ENCODE measurements at places on chromosomes 3 and 15.

- no peak for DNase-seq
These were observed 205.0 kb downstream of the OPA1 start for GRCh38 chr3:193798051-193798450.

- DNase-seq, result no peak
These were observed 5.2 kb downstream of the POLR2H start for GRCh38 chr3:184366619-184367289.

DNA sequence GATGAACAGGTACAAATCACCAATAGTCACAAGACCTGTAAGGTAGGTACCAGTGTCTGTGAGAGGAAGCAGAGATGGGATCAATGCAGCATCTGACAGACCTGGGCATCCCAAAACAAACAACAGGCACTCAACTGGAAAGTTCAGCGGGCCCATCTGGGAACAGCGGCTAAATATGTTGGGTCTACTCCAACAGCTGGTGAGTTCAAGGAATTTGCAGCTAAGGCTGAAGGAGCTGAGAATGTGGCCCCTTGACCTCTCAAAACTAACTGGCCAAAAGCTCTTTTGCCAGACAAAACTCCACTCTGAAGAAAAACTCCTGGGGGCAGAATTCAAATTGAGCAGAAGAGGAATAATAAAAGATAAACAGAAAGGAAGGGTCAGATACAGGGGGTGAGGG, 24.4 kb downstream of the AVEN start:
- DNase-seq, result no peak

DNA sequence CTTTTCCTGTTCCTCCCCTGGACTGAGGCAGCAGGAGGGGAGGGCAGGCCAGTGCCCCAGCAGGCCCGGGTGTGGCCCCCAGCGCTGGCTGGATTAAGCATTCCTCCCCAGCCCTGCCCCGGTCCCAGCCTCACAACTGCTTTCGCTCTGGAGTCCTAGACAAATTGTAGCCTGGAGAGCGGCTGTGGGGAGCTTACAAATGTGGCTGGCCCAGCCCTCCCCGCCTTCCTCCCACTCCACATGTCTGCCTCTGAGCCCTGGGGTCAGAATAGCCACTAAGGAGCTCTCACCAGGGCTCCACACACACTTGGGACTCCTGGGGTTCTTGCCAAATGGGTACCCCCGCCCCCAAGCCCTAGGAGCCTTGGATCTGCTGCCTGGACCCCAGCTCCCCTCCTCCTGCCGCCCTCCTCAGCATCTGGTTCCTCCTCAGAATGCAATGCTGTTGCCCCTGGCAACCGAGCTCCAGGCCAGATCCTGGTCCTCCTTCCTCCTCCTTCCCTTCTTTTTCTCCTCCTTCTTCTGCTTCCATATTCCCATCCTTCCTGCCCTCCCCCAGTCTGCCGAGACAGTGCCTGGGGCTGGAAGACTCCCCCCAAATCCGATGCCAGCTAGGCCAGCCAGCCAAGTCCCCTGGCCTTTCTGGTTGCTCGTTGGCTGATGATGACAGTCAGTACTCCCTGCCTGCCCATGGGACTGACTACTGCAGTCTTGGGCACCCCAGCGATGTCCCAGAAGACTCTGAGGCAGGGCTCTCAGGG, 91.1 kb downstream of the LINGO1 start:
- no peak for DNase-seq

DNA sequence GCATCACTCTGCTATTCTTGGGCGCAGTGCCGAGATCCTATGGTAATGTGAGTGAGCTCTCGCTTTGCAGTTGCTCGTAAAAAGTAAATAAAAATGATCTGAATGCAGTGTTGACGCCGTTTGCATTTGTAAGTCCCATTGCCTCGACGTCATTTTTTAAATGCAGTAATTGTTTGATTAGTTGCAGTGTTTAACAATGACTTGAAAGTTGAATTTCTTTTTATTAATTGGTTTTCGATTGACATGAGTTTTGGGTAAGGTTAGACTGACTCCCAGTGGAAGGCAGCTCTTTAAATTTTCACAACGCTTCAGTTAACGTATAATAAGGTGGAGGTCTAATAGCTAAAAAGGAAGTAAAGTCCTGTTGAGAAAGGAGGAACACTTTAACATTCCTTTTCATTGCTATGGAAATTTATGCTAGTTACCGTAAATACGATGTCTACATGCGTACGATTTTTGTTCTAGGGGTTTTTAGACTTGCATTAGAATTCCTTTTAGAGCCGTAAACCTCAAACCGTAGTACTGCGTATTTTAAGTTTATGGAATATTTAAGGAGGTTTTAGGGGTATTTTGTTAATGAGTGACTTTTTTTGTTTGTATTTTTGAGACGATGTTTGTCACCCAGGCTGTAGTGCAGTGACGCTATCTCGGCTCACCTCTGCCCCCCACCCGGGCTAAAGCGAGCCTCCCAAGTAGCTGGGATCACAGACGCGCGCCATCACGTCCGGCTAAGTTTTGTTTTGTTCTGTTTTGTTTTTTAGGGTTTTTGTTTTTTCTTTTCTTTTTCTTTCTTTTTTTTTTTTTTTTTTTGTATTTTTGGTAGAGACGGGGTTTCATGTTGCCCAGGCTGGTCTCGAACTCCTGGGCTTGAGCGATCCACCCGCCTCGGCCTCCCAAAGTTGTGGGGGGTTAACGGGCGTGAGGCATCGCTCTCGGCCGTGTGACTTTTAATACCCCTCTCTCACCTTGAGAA, 1.4 kb downstream of the MORF4L1 start:
- no peak for DNase-seq

DNA sequence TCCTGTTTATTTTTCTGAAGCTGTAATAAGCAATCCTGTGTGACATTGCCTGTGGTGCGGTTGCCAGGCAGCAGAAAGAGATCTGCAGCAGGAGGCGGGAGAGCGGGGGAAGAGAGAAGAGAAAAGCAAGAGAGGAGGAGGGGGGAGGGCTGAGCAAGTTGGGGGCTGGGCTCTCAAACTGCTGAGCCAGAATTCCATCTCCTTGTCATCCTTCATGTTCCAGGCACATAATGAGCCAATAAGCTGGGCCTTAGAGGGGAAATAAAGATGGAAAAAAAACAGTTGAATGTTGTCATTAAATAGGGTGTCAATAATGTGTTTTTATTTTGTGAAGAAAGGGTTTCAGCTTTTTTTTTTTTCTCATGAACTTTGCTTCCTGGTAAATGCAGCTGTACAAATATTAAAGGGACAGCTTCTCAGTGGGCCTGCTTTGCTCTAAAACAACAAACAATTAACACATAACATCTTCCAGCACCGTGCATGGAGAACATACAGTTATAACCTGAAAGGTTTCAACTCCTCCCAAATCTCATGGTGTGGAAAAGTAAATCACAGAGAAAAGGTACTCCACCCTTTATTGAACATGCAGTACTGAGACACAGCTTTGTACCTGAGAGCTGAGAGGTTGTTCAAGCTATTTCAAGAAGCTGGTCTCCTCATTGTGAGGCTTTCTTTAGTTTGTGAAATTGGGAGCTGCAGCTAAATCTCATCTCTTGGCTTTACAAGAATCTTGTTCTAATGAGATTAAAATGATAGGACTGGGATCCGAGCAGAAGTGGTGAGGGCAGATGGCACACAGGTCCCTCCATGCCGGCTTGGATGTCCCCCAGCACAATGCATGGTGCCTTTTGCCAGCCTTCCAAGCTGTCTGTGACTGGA, 451.1 kb upstream of the KCNMB2 start:
- DNase-seq, result no peak

DNA sequence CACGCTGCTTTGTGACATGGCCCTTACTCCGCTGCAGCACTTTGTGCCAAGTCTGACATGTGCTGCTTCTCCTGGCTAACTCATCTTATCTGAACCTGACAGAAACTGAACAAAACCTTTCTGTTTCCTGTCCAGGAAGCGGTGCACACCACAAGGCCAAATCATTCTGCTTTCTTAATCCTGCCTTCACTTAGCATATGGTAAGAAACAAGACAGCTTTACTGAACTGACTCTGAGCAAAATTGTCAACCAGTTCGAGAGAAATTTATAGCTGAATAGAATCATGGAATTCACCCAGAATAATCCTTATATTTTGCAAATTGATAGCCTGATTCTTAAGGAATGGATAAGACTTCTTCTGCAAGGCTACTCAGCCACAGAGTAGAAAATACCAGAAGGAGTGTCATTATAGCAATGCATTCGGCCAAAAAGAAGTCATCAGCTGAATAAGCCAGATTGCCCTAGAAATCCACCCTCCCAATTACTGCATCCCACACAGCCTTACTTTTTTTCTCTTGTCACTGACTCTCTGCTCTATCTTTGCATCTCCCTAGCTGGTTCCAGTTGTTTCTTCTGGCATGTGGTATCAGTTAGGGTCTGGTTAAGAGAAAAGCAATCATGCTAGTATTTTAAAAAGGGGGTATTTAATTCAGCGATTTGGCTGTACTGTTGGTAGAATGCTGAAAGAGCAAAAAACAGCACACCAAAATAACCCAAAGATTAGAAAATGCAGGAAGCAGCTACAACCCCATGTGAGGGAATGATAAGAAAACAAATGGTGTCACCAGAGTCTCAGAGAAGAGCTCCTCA, 41.6 kb upstream of the STRIT1 start:
- no peak for DNase-seq

DNA sequence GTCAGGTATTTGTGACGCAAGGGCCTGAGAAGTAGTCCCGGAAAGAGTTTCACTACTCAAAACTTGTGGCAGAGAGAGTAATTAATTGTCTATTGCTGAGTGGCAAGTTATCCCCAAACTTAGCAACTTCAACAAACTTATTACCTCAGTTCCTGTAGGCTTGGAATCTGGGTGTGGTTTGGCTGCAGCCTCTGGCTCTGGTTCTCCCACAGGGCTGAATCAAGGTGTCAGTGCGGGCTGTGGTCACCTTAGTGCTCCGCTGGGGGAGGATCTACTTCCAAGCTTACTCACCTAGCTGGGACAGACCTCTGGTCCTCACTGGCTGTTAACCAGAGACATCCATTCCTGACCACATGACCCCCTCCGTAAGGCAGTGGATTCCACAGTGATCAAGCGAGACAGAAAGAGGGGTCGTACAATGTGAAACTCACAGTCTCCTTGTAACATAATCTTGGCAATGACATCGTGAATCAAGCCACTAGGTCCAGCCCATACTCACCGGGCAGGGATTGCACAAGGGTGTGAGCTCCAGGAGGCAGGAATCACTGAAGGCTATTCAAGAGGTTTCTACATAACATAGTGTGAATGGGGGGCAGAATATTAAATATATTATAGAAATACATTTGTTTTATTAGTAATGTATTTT, 138.3 kb downstream of the RYR3 start:
- DNase-seq, result no peak

GRCh38 chr3:107367353-107367752, 9.9 kb upstream of the CCDC54 start:
- no peak for DNase-seq

DNA sequence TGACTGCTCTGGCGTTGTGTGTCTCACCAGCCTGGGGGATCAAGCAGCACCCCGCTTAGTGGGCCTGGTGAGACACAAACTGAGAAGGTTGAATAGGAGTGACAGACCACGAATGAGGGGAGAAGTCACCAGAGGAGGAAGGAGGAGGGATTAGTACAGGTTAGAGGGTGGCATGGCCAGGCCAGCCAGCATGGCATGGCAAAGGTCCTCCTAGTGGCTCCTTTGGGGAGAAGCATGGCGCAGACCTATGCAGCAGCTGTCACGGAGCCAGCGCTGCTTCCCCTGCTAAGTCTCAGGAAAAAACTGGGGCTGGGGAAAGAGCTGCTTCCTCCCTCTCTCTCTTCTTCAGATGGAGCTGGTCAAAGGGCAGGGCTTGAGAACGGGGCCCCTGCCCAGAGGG, 48.6 kb downstream of the ZDHHC3 start:
- DNase-seq, result no peak

DNA sequence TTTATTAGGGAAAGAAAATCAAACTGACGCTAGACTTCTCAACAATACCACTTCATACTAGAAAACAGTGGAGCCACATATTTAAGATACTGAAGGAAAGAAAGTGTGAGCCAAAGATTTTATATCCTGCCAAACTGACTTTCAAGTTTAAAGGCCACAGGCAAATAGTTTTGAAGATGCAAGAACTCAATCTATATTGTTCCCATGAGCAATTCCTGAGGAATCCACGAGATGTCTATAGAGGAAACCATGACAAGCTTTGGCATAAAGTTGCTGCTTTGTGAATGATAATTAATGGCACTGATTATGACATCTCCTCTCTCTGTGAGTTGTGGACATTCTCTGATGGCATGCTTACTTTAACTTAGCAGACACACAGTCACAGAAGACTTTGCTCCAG, 276.1 kb upstream of the GOLGA6L4 start:
- no peak for DNase-seq

- no peak for DNase-seq
These were observed 3.2 kb downstream of the CHST2 start for GRCh38 chr3:143122608-143123352.

DNA sequence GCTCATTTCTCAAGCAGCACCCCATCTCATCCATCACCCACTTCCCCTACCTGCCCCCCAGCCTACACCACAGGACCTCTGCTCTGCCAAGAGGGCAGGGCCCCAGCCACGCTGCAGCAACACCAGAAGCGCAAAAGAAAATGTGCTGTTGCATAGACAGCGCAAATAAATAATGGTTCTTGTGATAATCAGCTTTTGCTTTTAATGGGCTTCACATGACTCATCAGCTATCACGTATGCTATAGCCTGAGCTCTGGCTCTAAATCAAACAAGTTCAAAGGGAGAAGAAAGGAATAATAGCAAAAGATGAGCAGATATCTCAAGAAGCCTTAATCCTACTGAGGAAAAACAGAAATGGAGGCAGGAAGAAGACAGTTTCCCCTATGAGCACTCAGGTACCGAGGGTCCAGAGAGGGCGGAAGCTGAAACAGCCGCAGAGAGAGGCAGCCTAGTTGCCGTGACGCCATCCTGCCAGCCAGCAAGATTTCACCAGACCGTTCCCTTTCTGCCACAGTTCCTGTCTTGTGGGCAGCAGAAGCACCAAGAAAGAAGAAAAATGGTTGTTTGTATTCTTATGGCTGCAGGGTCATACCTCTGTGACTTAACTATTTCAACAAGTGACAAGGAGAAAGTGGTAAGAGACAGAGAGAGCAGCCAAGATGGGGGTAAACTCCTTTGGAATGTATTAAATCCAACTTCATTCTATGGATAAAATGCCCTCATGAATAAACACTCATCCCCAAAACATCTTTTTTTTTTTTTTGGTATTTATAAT, 22.0 kb downstream of the RAB27A start:
- peak; percentile 52 for DNase-seq

GRCh38 chr15:64695561-64695992, 79.8 kb downstream of the RBPMS2 start:
- no peak for DNase-seq

- no peak for DNase-seq
These were observed 31.4 kb downstream of the CA12 start for GRCh38 chr15:63350178-63350621.

DNA sequence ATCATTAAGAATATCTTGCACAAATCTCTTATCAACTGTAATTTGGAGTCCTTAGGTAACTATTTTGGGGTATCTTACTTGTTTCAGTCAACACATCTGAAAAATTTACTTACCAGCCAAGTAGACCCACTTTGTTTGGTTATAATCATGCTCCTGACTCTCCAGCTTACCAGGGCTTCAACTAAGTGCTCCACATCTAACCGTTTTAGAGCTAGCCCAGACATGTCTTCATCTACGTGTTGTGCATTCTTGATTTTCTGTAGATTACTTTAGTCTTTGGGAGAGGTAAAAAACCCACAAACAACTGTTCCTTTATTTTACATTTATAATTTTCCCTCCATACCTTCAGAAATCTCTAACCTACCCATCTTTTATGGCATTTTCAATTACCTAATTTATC, 17.2 kb downstream of the EAF2 start:
- no peak for DNase-seq

GRCh38 chr15:100341239-100341749, 481 bp downstream of the ADAMTS17 start:
- no peak for DNase-seq

GRCh38 chr3:20773320-20773984, 587.4 kb upstream of the SGO1 start:
- no peak for DNase-seq
